ENCODE measurements at places on chromosomes 12 and 14.
A peak's percentile ranks its signal among the peaks of the same experiment; 100 is the strongest.

DNA sequence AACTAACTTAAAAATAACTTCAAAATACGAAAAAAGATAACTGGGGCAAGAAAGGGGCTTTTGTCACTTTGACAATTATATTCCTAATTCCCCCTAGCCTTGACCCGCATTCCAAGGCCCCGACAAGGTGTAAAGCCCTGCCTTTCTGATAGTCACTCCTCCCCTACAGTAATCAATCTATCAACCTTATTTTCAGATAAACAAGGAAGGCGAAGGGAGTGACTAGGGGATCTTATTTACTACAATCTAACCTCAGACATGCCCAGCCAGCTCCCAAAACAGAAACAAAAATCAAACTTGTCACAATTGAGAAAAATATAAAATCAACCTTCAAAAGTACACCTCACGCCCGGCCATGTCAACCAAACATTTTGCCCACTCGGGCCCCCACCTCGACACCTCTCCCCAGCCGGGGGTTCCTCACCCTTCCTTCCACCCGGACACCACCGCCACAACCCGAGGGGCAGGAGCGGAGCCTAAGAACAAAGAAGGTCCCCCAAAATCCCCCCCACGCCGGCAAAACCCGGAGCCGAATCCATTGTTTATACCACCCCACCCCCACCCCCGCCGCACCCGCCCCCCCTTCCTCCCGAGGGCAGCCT, 562 bp downstream of the ZFYVE1 start:
- no peak for DNase-seq

- no peak for DNase-seq
Measured at GRCh38 chr12:105288311-105288996, 42.0 kb upstream of the C12orf75 start.

- DNase-seq: peak; percentile 79
Measured at GRCh38 chr14:94373708-94374107, 14.7 kb downstream of the SERPINA1 start.

- DNase-seq: no peak
Measured at GRCh38 chr12:1927051-1927680, 8.7 kb upstream of the CACNA2D4 start.

DNA sequence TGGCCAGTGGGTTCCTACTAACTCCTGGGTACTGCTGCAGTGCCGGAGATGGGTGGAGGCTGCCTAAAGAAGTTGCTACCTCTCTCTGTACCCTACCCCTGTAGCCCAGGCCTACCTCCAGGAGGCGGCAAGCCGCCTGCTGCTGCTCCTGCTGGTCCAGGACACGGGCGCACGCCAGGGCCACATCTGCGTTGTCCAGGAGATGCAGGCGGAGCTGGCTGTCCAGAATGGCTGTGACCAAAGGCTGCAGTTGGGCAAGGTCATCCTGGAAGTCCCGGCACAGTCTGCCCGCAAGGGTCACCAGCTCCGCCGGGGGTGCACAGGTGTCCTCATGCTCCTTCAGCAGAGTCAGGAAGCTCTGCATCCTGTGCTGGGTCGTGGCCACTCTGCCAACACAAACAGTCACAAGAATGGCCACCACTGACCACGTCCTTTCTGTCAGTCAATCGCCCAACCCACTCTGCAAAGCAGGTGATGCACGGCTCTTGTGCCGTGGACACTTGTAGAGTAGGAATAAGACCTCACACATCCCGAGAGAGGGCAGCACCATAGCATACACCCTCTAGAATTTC, 1.6 kb downstream of the ANHX start:
- no peak for DNase-seq

GRCh38 chr14:92563359-92563758, 49.8 kb downstream of the RIN3 start:
- no peak for DNase-seq

GRCh38 chr12:26195250-26195640, at the start of gene SSPN:
TSS of gene SSPN (plus strand) at chr12:26195573. CDS start at chr12:26195673, 100 bp downstream.
- DNase-seq: no peak

DNA sequence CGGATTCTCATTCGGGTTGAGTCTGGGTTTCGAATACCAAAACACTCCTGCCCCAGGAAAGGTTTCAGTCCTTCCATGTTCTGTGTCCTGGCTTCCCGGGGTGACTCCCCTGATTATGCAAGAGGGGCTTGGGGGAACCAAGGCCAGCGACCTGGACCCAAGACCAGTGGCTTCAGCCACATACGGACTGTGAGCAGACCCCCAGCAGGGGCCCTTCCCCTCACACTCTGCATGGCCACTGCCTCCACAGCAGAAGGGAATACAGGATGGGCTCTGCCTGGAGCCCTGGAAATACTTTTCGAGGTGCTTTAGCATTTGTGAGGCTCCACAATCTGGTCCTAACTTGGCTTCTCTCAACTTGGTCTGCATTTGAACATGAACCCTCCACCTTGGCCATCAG, 19.1 kb downstream of the HDAC7 start:
- no peak for DNase-seq

GRCh38 chr12:4148418-4149056, 125.0 kb upstream of the CCND2 start:
- no peak for DNase-seq

DNA sequence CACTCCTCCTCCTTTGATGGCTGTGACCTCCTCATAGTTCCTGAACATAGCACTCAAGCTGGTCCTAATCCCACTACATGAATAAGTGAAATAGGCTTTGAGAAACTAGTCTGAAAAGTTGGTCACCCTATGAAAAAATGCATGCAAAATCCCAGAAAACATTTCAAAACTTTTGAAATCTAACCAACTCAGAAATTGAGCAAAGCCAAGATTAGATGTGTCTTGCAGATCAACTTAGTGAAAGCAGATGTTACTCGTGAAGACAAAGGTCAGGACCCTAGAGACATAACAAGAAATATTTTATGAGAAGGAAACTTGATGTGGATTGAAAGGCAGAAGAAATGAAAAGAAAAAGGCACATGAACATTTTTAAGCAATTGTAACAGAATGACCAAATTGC, 63.3 kb downstream of the TSHR start:
- no peak for DNase-seq

- peak; percentile 98 for DNase-seq
Measured at GRCh38 chr14:50955373-50956043, 11.2 kb upstream of the PYGL start.

- no peak for DNase-seq
Measured at GRCh38 chr14:49446801-49447200, 139.4 kb downstream of the RPS29 start.

DNA sequence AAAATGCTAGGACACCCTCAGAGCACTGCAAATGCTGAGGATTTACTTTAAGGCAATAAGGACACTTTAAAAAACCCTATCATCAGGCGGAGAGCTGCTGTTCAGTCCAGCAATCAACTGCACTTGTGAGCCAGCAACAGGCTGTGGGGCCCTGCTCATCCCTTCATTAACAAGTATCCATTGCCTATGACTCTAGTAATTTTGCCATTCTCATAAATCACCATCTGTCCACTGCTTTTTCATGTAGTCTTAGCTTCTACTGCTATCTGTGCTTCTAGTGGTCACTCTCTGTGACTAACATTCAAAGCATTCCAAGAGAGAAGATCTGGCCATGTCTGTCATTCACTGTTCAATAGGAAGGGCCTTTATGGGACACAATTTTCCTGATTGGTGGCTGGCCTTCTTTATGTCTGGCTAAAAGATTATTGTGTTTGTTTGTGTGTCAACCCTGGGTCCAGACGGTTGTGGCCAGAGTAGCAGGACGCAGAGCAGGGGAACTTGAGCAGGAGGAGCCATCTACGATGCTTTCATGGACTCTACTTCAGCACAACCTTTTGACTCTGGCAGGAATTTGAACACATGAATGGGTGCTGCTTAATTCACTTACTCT, 3.6 kb upstream of the KRAS start:
- no peak for DNase-seq

- DNase-seq: no peak
Measured at GRCh38 chr14:49875640-49876198, 17.2 kb upstream of the ARF6 start.

DNA sequence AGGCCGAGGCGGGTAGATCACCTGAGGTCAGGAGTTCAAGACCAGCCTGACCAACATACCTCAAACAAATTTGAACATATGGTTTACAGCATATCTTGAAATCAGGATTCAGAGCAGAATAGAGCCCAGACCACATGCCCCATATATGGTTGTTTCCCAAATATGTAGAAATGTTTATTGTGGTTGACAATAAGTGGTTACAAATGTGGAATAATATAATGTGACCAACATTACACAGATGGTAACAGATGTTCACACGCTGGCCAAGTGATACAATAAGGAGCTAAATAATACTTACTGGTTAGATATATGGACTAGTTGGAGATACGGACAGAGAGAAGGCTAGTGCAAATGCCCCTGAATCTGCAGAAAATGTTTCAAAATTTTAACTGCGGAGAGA, 85.3 kb downstream of the MAPKAPK5 start:
- no peak for DNase-seq

DNA sequence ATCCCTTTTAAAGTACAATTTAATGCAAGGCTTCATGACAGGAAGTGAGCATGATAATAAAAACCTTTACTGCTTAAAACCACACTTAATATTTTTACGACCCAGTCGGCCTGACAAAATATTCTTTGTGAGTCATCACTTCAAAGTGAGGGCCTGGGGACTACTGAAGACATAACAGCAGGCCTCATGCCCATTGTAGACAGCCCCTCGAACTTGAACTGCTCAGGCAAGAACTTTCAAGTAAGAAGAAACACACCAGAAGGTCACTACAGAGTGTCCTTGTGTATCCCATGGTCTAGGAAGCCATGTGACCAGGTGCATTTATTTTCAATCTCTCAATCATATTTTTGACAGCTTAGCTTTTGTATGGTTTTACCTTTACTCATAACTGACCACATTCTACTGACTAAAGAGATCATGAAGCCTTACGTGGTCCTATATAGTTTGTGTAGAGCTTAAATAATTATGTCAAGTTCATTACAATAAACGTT, 61.4 kb upstream of the MANSC4 start:
- DNase-seq: no peak

- DNase-seq: no peak
Measured at GRCh38 chr12:93468008-93468371, 676 bp downstream of the MRPL42 start.

- no peak for DNase-seq
Measured at GRCh38 chr12:49066120-49066519, 3.7 kb downstream of the RHEBL1 start.

DNA sequence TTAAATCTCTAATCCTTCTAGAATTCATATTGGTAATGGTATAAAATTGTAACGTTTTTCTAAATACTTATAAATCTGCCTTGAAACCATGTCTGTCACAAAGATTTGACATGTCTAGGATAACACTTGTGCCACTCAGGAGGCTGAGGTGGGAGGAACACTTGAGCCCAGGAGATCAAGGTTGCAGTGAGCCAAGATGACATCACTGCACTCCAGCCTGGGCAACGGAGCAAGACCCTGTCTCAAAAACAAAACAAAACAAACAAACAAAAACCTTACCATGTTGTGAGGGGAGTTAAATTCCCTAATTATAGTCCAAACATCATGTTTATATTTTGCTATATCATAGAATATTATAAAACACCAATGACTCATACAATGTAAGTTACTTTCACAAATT, 317.5 kb upstream of the SOX5 start:
- DNase-seq: no peak

DNA sequence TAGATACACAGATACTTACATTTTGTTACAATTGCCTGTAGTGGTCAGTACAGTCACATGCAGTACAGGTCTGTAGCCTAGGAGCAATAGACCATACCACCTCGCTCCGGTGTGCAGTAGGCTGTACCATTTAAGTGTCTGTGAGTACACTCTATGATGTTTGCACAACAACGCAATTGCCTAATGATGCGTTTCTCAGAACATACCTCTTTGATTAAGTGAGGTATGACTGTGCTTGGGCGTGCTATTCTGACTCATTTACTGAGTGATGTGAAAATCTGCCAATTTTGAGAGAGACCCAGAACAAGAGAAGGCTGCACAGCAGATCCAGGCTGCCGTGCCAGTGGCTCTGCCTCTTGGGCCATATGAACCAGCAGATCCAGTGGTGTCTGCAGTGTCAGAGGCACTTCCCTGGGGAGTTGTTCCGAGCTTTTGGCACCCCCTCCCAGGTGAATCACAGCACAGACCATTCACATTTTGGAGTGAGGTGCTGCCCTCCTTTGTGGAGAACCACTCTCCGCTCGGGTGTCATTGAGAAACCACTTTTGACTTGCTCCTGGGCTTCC, 20.4 kb downstream of the DLK1 start:
- DNase-seq: peak; percentile 73

DNA sequence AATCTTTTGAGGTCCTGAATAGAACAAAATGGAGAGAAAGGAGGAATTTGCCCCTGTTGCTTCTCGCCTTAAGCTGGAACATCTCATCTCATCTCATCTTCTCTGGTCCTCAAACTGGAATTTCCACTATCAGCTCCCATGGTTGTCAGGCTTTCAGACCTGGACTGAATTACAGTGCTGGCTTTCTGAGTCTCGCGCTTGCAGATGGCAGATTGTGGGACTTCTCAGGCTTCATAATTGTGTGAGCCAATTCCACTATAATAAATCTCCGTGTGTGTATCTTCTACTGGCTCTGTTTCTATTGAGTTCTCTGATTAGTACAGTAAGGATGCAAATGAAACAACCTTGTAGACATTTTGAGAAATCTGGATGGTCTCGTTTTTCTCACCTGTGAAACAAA, 199.0 kb downstream of the TMEM117 start:
- no peak for DNase-seq

GRCh38 chr12:49982246-49983087, 9.7 kb downstream of the AQP6 start:
- no peak for DNase-seq

GRCh38 chr14:53890611-53891101, 66.0 kb downstream of the BMP4 start:
- no peak for DNase-seq

- DNase-seq: peak; percentile 10
Measured at GRCh38 chr12:76623931-76624330, 64.4 kb upstream of the OSBPL8 start.

DNA sequence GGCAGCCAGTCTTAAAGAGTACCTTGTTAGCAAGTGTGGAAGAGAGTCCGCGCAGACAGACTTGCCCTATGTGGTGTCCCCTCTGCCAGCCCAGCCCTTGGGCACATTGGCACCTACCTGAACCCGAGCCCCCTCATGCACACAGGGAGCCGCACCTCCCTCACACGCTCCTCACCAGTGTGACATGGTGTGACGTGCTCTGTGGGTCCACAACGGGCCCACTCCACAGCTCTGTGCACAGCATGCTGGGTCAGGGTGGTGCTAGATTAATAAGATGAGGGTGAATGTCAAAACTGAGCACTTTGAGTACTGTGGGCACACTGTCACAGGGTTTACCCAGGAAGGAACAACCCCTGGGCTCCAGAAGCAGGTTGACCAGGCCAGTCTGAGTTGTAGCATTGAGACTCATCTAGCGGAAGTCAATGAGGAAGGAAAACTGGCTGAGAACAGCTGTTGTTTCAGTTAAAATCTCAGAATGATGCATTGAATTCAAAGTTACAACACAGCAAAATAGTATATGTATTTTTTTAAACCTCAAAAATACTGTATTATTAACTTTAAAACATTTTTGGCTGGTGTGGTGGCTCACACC, 53.4 kb upstream of the AMN start:
- no peak for DNase-seq

GRCh38 chr14:28651148-28651547, 115.4 kb upstream of the FOXG1 start:
- DNase-seq: peak; percentile 26

- peak; percentile 65 for DNase-seq
Measured at GRCh38 chr14:54366736-54367735, 29.8 kb upstream of the CDKN3 start.

GRCh38 chr14:104731320-104732294, 7.6 kb downstream of the ADSS1 start:
- peak; percentile 41 for DNase-seq

Data from H4 (cell line).